ENCODE measurements at places on chromosomes 12 and 14. TPM values are rescaled to one million over a fixed set of nuclear protein-coding genes. Genes with fewer than 3 reads are reported as not detected.

GRCh38 chr12:112820796-112821195 lies 29.2 kb downstream of the RPH3A start:
- no peak overlapping the region for H3K27ac ChIP-seq
- H3K4me3 ChIP-seq = no peak overlapping the region
- H3K4me1 ChIP-seq = no peaks in the 10 kb centered on the region

- peaks cover 3% of the 10 kb centered on the region for H3K27me3 ChIP-seq
- peaks cover 9% of the 10 kb centered on the region for H3K36me3 ChIP-seq
- peak overlapping the region; percentile 92 for H3K27ac ChIP-seq
- peak overlapping the region; percentile 90 for H3K4me3 ChIP-seq
Observed at GRCh38 chr14:103385929-103386712, 906 bp downstream of the MARK3 start.

- DNase-seq = no peak
- H3K36me3 ChIP-seq = peaks cover 2% of the 10 kb centered on the region
- H3K4me3 ChIP-seq = no peak overlapping the region
- no peaks in the 10 kb centered on the region for H3K27me3 ChIP-seq
Observed at GRCh38 chr12:44335030-44335429, 499.1 kb downstream of the TMEM117 start.

DNA sequence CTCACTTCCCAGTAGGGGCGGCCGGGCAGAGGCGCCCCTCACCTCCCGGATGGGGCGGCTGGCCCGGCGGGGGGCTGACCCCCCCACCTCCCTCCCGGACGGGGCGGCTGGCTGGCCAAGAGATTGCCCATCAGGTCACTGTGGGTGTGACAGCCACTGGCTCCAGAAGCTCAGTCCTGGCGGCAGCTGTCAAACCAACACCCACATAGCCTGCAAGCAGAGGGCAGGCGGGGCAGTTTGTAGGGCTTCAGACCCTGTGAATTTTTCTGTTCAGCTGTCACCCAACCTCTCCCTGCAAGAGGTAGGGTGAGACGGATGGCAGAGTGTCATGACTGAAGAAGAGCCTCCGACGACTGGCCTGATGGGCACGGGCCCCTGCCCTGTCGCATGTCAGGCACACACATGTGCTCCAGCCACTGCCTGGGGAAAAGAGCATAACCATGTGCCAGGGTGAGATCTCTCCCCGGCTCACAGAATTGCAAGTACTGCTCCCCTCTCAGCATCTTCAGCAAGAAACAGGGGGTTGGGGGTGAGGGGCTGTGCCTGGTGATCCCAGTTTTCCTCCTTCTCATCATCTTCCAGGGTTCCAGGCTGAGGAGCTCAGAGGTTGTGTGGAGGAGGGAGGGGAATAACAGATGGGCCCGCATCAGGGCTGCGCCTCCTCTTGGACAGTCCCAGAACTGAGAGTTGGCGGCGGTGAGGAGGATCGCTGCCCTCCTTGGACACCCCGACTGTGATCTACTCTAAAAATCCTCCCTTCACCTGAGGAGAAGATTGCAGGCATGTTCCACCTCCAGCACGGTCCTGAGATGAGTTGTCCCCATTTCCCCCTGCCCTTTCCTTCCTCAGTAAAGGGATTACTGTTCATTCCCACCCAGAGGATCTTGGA lies 11.2 kb upstream of the PRPH start:
- DNase-seq = no peak
- H3K36me3 ChIP-seq = no peaks in the 10 kb centered on the region
- no peak overlapping the region for H3K4me3 ChIP-seq
- no peak overlapping the region for H3K27ac ChIP-seq
- peaks cover 3% of the 10 kb centered on the region for H3K4me1 ChIP-seq

The NAV3 gene
- total RNA-seq = not detected

DNA sequence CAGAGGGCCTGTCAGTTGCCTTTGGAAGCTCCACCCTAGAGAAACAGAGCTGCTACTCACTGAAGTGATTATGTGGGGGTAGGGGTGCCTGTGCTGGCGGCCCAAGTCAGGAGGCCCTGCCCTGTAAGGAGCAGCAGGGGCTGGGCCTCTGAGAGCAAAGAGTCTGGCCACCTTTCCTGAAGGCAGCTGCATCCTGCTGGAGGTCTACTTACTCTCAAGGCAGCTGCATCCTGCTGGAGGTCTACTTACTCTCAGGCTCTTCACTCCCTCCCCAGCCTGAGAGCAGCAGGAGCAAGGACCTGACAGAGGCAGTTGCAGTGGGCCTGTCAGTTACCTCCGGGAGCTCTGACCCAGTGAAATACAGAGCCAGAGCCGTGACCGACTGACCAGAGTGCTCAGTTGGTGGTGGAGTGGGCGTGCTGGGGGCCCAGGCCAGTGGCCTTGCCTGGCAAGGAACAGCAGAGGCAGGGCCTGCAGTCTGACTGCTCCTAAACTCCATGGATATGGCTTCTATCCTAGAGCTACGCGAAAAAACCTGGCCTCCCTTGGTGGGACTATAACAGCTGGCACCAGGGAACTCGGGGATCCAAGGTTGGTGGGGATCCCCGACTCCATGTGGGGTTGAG lies 32.3 kb downstream of the RAD51B start:
- H3K36me3 ChIP-seq = peaks cover 17% of the 10 kb centered on the region
- no peak overlapping the region for H3K27ac ChIP-seq
- no peak overlapping the region for H3K4me3 ChIP-seq
- no peaks in the 10 kb centered on the region for H3K27me3 ChIP-seq
- H3K4me1 ChIP-seq = peaks cover 4% of the 10 kb centered on the region

DNA sequence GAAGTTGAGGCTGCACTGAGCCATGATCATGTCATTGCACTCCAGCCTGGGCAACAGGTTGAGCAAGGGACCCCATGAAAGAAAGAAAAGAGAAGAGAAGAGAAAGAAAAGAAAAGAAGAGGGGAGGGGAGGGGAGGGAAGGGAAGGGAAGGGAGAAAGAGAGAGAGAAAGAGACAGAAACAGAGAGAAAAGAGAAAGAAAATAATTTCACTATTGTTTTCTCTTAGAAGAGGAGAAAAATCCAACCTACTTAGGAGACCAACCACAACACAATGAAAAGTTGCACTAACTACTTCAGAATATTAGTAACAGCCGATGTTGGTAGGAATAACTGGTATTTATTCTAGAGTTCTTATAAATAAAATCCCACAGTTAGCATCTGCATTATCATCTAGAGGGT lies 9.6 kb downstream of the TRAPPC6B start:
- peaks cover 18% of the 10 kb centered on the region for H3K4me1 ChIP-seq
- H3K27me3 ChIP-seq = no peaks in the 10 kb centered on the region
- no peak overlapping the region for H3K4me3 ChIP-seq

GRCh38 chr12:124694846-124695497 lies 127.6 kb upstream of the NCOR2 start:
- no peak for DNase-seq
- peaks cover 18% of the 10 kb centered on the region for H3K4me1 ChIP-seq
- H3K27me3 ChIP-seq = peaks cover 51% of the 10 kb centered on the region
- no peak overlapping the region for H3K4me3 ChIP-seq

GRCh38 chr14:30443368-30444007 lies 115.5 kb upstream of the G2E3 start:
- peaks cover 16% of the 10 kb centered on the region for H3K27me3 ChIP-seq
- no peak overlapping the region for H3K27ac ChIP-seq
- no peak for DNase-seq
- H3K4me1 ChIP-seq = no peaks in the 10 kb centered on the region

GRCh38 chr12:104747330-104747729 lies 210.8 kb downstream of the SLC41A2 start:
- H3K27ac ChIP-seq = no peak overlapping the region
- H3K4me3 ChIP-seq = no peak overlapping the region
- H3K4me1 ChIP-seq = peaks cover 46% of the 10 kb centered on the region

GRCh38 chr12:126617312-126617711 lies 1552.1 kb downstream of the AACS start:
- no peaks in the 10 kb centered on the region for H3K36me3 ChIP-seq
- DNase-seq = no peak
- H3K4me3 ChIP-seq = no peak overlapping the region
- H3K4me1 ChIP-seq = no peaks in the 10 kb centered on the region
- no peaks in the 10 kb centered on the region for H3K27me3 ChIP-seq

The NDUFA9 gene
- 122 TPM for total RNA-seq

The SUDS3 gene
- 26.5 TPM for total RNA-seq

The KCNMB4 gene
- total RNA-seq = 0.32 TPM

GRCh38 chr12:77667101-77667500 lies 163.6 kb upstream of the NAV3 start:
- no peak overlapping the region for H3K27ac ChIP-seq
- H3K4me3 ChIP-seq = no peak overlapping the region
- H3K36me3 ChIP-seq = no peaks in the 10 kb centered on the region
- H3K4me1 ChIP-seq = no peaks in the 10 kb centered on the region
- DNase-seq = no peak

- no peaks in the 10 kb centered on the region for H3K27me3 ChIP-seq
- H3K27ac ChIP-seq = no peak overlapping the region
- H3K4me1 ChIP-seq = no peaks in the 10 kb centered on the region
- no peak overlapping the region for H3K4me3 ChIP-seq
Observed at GRCh38 chr12:115251727-115252126, 567.8 kb upstream of the TBX3 start.

The APPL2 gene
- 22.6 TPM for total RNA-seq

The IL31 gene
- total RNA-seq = not detected

The RASAL1 gene
- not detected for total RNA-seq

- H3K4me3 ChIP-seq = no peak overlapping the region
- H3K36me3 ChIP-seq = peaks cover 32% of the 10 kb centered on the region
- H3K27me3 ChIP-seq = no peaks in the 10 kb centered on the region
- no peak overlapping the region for H3K27ac ChIP-seq
- no peak for DNase-seq
- H3K4me1 ChIP-seq = no peaks in the 10 kb centered on the region
Observed at GRCh38 chr12:47687636-47688035, 18.2 kb downstream of the RPAP3 start.
